NCI-H1930 (cell line): ENCODE measurements at places on chromosomes 2 and 18.
A peak's percentile ranks its signal among the peaks of the same experiment; 100 is the strongest.

- no peak for DNase-seq
Measured at GRCh38 chr2:211928201-211928600, 610.4 kb downstream of the ERBB4 start.

- DNase-seq: no peak
Measured at GRCh38 chr18:26471027-26471426, 77.3 kb downstream of the KCTD1 start.

- DNase-seq: no peak
Measured at GRCh38 chr2:150572194-150572766, 84.8 kb upstream of the RND3 start.

DNA sequence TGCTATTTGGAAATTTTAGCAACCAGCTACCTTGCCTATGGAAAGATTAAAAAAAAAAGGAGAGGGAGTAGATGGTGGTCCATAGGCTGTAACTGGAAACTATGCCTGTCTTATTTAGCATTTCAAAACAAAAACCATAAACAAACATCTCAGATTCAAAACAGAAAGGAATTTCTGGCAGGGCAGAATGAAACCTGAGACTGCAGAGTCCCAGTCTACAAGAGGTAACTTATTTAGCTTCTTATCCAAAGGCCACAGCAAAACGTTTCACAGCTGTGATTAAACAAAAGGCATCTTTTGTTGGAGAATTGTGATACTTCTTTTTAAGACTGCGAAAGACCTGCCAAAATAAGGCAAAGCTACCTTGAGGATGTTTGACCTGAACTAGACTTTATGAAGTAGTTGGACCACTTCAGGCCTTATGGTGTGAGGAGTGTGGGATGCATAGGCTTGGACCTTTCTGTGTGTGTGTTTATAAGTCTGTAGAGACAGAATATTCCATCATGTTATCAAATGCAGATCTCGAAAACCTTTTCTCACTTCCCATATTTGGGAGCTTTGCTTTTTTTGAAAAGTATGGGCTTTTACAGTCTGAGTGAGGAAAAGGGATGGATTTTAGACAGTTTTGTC lies 11.0 kb downstream of the CRIM1 start:
- no peak for DNase-seq

DNA sequence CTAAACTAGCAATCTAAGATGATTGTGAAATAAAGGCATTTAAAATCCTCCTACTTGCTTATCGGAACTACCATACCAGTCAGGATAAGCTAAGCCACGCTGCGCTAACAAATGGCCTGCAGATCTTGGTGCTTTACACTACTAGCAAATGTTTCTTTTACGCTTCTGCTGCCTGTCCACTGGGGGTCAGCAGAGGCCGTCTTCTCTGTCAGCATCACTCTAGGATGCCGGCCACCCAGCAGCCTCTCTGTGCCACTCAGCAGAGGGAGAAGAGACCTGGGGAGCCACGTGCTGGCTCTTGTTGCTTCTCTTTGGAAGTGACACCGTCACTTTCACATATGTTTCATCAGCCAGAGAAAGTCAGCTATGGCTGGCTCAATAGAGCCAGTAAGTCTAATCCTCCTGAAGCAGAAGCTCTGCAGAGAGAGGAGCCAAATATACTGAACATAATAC lies 36.6 kb downstream of the COPS8 start:
- no peak for DNase-seq

- no peak for DNase-seq
Measured at GRCh38 chr2:109452318-109453305, 161.2 kb downstream of the SEPTIN10 start.

GRCh38 chr2:24182507-24182906 lies 7.7 kb downstream of the FAM228A start:
- DNase-seq: no peak

GRCh38 chr2:119820275-119820674 lies 60.6 kb downstream of the PTPN4 start:
- no peak for DNase-seq

GRCh38 chr2:225566798-225567197 lies 167.3 kb downstream of the NYAP2 start:
- no peak for DNase-seq

DNA sequence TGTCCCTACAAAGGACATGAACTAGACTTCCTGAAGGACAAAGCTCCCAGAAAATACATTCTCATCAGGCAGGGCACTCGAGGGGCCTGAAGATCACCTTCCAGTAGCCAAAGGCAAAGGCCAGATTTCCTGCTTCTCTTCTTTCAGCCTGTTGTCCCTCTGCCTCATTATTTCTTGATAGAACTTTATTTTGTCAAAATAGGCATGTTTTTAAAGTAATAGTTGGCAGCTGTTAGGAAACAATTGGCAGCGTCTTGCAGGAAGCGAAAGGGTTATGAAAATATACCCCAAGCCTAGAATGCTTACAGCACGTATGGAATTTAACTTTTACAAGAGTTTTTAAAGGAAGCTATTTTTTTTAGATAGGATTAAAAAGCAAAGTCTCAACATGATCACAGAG lies 74.9 kb downstream of the LINC00305 start:
- no peak for DNase-seq

GRCh38 chr18:51266773-51267172 lies 69.3 kb upstream of the MEX3C start:
- DNase-seq: no peak

- DNase-seq: no peak
Measured at GRCh38 chr2:231795525-231796327, 9.5 kb downstream of the COPS7B start.

- no peak for DNase-seq
Measured at GRCh38 chr2:63572001-63572400, 16.3 kb downstream of the WDPCP start.

DNA sequence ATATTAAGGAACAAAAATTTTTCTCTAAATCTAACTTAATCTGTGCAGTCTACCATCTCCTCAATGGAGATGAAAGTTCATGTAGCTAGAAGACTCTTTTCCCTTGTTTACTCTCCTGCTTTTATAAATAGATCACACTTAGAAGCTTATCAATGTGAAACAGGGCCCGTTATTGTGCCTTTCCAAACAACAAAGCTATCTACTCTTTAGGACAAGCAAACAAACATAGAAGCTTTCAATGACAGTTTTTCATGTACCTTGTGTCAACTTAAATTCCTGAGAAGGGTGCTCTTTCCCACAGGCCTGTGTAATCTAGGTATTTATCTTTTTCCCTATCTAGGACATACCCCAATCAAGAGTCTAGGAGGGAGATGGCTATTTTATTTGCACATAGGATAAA lies 247.8 kb upstream of the CWC22 start:
- no peak for DNase-seq

- DNase-seq: no peak
Measured at GRCh38 chr2:217922101-217923006, 80.4 kb downstream of the TNS1 start.

DNA sequence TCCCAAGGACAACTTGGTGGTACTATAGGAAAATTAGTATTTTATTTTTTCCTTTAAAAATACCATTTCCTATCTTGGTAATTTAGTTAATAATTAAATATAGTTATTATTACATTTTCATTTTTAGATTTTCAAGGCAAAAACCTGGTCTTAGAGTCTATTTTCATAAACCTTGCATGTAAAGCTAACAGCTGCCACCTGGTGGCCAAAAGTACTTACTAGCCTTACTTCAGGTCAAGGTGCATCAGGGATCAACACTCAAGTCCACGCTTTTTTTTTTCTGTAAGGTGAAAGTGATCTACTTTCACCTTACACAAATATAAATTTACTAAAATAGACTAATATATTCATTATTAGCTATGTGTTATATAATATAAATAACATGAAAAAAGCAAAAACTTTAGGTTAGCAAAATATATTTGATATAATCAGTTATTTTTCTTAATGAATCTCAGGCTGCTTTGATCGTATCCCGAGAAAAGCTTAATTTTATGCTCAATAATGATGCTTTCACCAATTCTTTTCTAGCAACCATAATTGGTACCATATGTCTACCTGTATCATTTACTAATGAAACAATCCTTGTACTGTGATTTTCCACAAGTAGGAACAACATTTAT lies 62.5 kb downstream of the RELCH start:
- DNase-seq: peak; percentile 63

GRCh38 chr2:74871414-74871813 lies 37.5 kb downstream of the HK2 start:
- no peak for DNase-seq

GRCh38 chr2:219538504-219538951 lies 5.1 kb downstream of the CHPF start:
- no peak for DNase-seq

- DNase-seq: no peak
Measured at GRCh38 chr2:210086292-210086691, 83.9 kb downstream of the RPE start.

DNA sequence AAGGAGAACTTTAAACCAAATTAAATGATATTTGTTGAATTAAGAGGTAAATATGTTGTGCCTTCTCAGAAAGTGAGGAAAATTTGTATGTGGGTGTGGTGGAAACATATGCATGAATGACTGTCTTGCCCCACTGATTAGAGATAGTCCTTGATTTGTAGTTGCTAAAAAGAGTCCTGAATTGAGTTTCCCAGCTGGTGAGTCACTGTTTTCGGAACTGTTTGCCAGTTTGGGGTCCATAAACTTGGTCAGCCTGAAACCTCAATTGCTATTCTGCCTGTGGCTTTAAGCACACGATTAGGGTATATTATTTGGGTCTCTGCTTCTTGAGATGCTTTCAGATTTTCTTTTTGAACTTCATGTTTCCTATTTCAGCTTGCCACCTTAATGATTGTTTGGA lies 53.3 kb downstream of the PIKFYVE start:
- no peak for DNase-seq

- DNase-seq: no peak
Measured at GRCh38 chr2:42363413-42363812, 2.4 kb upstream of the COX7A2L start.

DNA sequence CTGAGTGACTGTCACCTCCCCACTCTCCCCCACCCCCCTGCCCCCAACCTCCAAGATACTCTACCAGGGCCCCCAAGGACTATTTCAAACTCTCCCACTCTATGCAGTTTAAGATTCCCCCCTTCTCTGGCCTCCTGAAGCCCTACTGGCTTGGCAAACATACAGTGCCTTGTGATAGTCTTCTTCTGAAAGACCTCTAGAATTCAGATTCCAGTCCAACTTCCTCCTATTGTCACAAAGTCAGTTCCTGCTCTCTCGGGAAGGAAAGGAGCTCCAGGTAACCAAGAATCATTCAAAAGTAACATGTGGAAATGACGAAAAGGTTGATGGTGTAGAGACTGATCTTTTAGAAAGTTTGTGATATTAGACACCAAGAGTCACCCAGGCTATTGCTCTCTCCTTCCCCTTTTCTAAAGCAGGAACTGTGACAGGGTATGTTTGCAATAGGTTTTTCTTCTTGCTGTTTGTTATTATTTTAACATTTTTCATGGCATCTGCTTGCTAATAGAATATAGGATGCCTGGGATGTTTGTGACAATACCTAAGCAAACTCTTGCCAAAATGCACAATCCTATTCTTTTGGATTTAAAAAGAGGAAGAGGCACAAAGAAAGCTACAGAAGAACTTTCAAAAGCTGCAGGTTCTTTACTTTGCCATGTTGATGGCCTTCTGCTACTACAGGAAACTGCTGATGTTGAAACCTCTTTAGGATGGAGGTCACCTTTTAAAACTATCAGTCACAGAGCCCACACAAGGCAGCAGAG lies 93.5 kb upstream of the MGAT4A start:
- no peak for DNase-seq

DNA sequence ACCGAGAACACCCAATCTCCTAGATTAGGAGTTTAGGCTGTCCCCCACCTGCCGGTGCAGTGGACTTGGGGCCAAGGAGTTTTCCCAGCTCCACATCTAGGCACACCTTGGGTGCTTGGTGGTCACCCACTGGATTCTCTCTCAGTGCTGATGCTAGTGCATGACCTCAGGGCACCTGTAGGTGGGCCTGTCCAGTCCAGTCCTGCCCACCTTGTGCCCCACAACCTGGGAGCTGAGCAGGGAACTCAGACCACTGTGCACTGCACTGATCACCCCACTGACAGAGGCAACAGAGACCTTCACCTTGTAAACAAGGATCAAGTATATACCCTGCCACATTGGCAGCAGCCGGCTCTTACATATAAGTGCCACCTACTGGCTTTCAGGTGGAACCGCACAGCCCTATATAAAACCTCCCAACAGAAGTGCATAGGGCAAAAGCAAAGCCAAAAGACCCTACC lies 12.7 kb upstream of the CDH19 start:
- DNase-seq: no peak

DNA sequence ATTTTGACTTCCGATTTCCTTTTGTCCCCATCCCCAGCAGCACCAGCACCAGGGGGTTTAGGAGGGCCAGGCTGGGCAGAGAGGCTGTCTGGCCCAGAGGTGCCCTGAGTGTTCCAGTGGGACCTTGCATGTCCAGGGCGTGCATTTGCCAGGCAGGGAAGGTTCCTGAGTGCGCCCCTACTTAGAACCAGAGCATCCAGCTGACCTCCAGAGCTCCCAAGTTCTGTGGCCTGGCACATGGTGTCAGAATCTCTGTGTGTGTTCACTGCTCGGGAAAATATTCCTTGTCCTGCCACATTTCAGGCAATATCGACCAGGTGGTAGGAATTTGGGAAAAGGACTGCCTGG lies 5.5 kb downstream of the SIX3 start:
- DNase-seq: no peak

- DNase-seq: no peak
Measured at GRCh38 chr2:15059870-15060512, 427.5 kb downstream of the LRATD1 start.

DNA sequence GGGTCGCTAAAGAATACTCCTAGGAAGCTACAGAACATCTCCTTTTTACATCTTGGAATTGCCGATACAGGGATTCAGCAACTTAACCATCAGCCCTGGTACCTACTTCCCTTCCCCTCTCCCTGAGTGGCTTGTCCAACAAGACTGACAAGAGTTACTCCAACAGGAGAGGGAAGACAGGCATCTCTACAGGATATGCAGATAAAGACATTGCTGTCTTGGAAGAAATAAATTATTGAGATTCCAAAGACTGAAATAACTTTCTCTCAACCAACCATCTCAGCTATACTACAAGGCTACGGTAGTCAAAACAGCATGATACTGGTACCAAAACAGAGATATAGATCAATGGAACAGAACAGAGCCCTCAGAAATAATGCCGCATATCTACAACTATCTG lies 87.2 kb downstream of the TRABD2A start:
- DNase-seq: no peak

GRCh38 chr2:210839034-210839433 lies 282.6 kb downstream of the CPS1 start:
- DNase-seq: no peak

GRCh38 chr2:135791418-135792190 lies 45.4 kb downstream of the LCT start:
- DNase-seq: no peak

DNA sequence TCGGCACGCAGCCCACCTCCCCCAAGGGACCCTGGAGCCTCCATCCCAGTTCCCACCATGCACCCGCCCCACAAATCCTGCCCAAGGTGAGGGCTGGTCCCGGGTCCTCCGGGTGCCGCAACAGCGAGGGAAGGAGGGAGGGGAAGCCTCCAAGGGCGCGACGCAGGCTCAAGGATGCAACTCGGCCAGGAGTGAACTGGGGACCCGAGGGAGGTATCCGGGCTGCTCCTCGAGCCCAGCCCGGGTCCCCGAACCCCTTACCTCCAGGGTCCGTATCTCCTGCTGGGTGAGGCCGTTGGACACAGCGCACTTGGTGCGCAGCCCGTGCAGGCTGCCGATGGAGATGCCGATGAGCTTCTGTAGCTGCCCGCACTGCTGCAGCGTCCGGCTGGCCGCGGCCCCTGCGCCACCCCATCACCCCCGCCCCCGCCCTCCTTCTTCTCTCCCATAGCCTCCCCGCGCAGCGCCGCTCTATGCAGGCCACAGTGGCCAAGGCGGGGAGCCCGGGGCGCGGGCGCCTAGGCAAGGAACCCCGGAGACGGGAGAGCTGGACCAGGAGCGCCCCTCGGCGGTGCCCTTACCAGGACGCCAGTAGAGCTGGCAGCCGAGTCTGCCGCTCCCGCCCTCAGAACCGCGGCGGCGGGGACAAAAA lies 124.1 kb downstream of the ANKRD30BL start:
- peak; percentile 37 for DNase-seq
